Retina (tissue), 1 donor: ENCODE measurements at places on chromosomes 3 and 15.

GRCh38 chr3:63933459-63933858, 21.3 kb upstream of the SCAANT1 start:
- no peak for DNase-seq

- DNase-seq: no peak
These were observed 32.8 kb upstream of the ZNF385D start for GRCh38 chr3:21783839-21784238.

DNA sequence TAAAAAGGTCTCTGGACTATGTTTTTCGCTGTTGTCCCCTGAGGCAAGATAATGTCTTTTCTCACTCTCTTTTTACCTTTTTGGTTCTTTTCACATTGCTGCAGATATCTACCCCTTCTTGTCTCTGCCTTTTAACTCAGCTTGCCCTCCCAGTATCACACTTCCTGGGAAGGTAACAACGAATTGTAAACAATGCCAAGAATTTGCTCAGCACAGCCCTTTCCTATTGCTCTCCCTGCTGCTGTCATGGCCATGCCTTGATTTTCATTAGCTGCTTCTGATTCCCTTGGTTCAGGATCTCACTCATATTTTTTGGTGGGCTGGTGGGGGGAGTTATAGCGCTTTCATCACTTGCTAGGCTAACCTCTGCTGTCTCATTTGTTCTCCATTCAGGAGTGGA, 123.1 kb upstream of the DPH6 start:
- DNase-seq: no peak

GRCh38 chr3:38579551-38580449, 69.7 kb downstream of the SCN5A start:
- DNase-seq: no peak

DNA sequence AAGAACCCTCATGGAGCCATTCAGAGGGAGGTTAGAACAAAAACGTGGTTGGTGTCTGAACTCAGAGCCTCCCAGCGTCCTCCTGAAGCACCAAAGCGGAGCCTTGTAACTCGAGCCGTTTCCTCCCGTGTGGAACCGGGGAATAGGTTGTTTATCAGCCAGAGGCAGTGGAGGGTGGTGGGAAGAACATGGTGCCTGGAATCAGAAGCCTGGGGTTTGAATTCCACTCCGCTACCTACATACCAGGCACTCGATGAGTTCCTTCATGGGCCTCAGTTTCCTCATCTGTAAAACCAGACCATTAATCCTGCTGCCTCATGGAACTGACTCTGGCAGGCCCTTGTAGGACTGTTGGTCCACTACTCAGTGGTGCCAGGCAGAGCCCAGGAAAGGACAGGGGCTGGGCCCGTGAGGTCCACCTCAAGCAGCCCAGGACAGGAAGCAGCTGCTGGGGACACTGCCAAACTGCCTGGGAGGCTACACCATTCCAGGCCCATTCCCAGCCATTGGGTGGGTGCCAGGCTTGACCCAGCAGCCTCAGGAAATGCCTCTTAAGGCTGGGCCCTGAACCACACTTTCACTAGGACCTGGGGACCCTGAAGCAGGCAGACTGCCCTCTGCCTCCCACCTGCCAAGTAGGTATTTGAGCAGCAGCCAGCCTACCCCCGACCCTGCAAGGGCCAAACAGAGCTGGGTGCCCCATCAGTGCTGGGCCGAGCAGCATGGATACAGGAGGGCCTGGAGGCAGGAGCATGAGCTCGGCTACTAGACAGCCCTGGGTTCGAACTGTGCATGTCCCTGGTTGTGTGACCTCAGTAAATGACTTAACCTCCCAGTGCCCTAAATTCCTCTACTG, 33.4 kb downstream of the PRKCD start:
- DNase-seq: no peak

- DNase-seq: peak; percentile 49
These were observed 45.8 kb upstream of the FSIP1 start for GRCh38 chr15:39828374-39828931.

DNA sequence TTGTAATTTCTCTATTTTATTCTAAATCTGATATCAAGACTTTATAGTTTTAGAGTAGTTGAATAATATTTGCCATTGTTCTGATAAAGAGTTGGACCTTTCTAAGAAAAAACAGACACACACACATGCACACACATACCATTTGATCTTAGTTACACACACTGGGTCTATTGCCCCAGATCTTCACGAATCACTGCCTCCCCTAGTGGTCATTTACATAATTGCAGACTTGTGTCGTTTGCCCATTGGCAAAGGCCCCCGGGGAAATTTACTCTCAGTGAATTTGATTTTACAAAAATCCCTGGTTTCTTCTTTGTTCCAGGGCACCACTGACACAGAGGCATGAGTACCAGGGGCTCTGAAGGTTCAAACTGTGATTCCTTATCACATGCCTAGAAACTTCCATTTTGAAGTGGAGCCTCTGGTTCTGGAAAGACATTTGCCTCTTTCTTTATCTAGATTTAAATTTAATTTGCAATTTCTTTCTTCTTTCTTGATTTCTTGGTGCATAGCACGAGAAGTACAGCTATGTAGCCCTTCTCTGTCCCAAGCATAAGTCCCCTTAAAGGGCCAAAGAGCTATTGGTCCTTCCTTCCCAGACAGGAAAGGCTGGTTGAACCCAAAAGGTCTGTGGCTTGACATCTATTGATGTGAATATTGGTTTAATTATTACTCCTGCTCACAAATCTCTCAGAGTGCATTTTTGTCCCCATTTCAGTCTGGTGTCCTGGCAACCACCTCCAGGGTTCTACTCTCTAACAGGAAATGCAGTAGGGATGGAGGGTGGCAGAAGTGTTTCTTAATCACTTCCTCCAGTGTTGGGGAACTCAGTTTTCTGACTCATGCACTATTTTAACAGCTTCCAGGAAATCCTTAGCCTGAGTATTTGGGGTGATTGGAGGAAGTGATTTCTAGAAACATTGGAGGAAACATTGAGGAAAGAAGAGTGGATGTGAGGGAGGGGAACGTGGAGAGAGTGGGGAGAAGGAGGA, 32.4 kb upstream of the SLC6A11 start:
- peak; percentile 21 for DNase-seq

GRCh38 chr3:194906970-194907629, 221.4 kb downstream of the FAM43A start:
- DNase-seq: no peak

DNA sequence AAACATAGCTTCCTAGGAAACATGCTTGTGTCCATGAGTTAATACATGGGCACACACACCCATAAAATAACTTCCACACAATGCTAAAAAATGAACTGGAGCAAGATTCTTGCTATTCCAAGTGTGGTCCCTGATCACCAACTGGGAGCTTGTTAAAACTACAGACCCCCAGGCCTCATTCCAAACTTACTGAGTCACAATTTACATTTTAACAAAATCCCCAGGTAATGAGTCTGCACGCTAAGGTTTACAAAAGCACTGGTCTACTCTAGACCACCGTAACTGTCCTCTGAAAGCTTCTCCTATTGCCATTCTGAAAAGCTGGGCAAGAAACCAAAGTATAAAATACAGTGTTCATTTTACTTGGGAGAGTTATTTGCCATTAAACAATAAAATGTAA, 45.4 kb downstream of the IGF2BP2 start:
- DNase-seq: no peak

DNA sequence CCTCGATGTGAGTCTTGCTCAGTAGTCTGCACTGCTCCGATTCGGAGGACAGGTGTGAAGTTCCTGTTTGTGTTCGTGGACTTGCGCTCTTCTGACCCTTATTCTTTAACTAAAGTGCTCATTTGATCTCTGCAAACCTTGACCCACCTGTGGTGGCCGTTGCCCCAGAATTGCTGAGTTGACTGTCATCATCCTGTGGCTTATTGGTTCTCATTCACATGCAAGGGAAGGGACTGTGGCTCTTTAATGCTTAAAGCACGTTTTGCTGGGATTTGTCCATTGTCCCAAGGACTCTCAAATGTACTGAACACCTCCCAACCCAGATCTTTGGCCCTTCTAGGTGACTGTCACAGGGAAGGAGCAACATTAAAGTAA, 13.4 kb downstream of the SYNM start:
- no peak for DNase-seq

DNA sequence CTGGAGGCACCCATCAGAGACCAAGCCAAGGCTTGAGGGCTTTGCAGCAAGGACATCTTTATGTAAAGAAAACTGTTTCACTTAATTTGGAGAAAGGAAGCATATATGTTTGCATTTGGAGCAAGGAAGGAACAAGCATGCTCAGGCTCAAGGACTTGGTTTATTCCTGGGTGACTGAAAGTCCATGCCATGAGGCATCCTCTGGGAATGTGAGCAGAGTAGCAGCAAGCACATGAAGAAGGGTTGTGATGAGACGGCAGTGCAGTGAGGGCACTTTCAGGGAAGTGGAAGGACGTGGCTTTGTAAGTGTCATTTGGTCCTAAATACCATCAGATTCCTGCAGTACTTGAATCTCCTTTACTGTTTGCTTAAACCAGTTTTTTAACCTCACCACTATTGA, 26.8 kb downstream of the POLG start:
- no peak for DNase-seq

- peak; percentile 18 for DNase-seq
These were observed 365.8 kb upstream of the MCTP2 start for GRCh38 chr15:93865586-93865985.

DNA sequence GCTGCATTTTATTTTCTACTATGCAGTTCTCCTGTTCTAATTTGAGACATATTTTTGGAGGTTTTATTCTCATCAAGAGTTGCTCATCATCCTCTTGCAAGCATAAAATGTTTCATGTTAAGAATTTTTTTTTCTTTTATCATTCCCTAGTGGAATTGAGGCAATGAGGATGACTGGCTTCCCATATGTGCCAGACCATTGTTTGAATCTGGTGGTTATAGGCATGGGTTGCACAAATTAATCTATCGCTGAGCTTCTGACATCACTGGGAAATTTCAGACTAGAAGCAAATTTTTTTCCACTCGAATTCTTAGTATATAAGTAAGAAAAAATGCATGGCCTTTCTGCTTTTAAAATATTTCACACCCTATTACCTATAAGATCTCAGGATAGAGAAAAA, 279.1 kb upstream of the PLSCR5 start:
- no peak for DNase-seq

DNA sequence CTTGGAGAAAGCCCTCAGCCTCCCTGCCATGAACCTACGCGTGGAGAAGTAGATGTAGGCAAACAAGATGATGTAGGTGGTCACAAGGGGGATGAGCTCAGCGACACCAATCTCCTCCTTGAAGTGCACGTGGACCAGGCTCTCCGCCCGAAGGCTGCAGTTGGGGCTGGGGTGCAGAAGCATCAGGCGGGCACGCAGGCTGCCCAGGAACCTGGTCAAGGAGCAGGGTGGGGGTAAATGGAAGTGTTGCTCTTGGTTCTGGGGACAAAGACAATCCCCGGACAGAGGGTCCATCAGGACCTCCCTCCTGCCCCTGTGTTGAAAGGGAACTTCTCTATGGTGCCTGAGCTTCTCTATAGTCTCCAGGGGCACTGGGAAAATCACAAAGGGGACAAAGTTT, 45.1 kb downstream of the PTPN23 start:
- no peak for DNase-seq

DNA sequence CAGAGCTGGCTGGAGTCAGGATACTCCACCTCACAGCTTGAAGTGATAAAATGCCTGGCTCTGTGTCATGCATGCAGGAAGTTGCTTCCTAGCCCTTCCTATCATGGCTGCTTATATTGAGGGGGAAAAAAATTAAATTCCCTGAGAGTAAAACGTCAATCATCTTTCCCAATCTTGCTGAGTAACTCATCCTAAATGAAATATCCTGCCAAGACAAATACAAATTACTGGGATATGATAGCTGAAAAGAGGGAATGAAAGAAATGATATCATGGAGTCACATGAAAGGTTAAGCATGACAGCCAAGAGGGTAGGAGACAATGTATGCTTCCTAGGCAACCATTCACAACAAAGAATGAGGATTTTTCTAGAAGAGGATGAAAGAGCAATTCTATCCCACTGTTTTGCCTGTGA, 110.6 kb downstream of the ABI3BP start:
- DNase-seq: no peak

DNA sequence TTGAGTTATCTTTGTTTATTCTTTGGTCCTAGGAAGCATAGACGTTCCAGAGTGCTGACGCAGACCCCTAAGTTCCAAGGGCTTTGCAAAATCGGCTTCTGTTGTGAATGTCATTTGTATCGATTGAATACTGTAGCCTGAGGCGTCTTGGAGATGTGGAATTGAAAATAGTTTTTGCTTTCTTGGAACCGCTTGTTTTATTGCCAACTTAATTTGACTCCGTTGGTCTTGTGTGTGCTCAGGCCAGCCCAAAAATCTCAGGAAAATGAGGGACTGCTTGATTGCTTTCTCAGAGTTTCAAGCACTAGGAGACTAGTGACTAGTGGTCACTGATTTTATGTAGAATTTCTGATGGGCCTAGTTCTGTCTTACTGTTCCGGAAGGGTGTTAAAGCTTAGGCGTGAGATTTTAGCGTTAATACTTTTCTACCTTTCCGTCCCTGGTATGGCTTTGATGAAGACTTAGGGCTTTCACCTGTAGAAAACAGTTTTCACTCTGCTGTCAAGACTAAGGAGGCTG, 263 bp upstream of the UTS2B start:
- no peak for DNase-seq

DNA sequence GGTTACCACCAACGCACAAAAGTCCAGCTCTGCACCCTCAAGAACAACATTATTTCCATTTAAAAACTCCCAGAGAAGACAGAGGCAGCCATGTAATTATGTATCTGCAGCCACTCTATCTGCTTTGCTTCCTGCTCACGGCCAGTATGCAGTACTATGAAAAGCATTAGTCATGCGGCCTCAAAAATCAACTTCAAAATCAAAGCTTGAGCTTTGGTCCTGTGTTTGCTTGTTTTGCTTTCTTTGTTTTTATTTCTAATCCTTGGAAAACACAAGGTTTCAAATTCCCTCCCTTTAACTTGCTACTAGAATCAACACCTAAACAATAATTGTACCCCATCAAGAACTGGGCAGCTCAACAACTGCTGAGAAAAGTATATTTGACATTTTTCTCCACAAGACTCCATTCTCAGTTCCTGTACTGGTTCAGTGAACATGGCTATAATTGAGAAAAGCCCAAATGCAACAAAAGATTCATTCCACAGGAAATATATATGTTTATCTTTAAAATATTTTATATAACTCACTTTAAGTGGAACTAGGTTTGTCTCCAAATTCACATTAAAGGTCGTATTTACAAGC, 37.6 kb downstream of the GBE1 start:
- peak; percentile 19 for DNase-seq
